ENCODE measurements at places on chromosomes 2 and 18.

- no peak for DNase-seq
Observed at GRCh38 chr2:85435220-85435958, 16.9 kb downstream of the SH2D6 start.

GRCh38 chr2:241219030-241219382, 30.5 kb downstream of the ANO7 start:
- DNase-seq = no peak

GRCh38 chr2:148842050-148842449, 33.0 kb upstream of the KIF5C start:
- DNase-seq = no peak

DNA sequence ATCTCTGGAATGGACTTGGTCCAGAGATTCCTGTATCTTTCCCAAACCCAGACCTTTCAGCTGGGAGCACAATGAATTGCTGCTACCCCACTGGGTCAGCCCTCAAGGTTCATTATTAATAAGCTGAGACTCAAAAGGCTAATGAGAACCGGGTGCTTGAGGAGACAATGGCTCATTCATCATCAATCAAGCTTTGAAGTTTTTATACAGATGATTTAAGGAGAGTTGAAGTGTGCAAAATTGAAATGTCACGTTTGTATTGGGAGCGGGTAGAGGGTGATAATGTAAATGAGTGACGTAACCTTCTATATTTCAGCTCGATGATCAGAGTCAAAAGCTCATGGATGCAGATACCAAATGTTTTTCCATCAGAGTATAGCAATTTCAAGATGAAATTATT, 744.9 kb downstream of the ERBB4 start:
- DNase-seq = no peak

All from stimulated activated CD4-positive, alpha-beta T cell treated with anti-CD3 and anti-CD28 coated beads, Interleukin-15, amount 100 ng/mL, for 48 hours (primary cell).